ENCODE measurements at places on chromosomes 2 and 18.
A peak's percentile ranks its signal among the peaks of the same experiment; 100 is the strongest.

DNA sequence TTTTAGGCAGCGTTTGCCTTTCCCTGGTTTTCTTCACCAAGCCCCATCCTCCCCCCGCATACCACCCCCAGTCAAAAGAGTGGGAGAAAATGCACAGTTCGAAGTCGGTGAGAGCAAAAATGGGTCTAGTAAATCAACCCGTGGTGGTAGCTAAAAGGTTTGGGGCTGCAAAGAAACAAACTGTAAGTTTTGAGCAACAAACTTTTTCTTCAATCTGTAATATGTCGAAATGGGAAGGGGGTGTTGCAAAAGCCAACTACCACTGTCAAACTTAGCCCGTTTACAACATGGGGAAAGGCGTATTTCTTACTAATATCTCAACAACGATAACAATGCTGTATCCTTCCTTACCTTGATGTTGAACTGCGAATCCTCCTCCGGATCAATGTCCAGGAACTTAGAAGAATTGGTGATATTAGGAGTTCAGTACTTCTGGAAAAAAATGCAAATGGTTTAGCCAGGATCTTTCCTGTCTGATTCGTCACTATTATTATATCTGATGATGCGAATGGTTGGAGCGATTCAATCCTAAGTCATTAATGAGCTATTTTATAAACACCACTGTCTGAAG, 2.4 kb upstream of the SATB2 start:
- no peak for DNase-seq

- DNase-seq = no peak
Observed at GRCh38 chr2:71070294-71071093, 2.0 kb downstream of the NAGK start.

GRCh38 chr2:11203480-11203879, 48.2 kb downstream of the SLC66A3 start:
- DNase-seq = no peak

- DNase-seq = no peak
Observed at GRCh38 chr18:64119916-64120315, 29.0 kb downstream of the LINC00305 start.

DNA sequence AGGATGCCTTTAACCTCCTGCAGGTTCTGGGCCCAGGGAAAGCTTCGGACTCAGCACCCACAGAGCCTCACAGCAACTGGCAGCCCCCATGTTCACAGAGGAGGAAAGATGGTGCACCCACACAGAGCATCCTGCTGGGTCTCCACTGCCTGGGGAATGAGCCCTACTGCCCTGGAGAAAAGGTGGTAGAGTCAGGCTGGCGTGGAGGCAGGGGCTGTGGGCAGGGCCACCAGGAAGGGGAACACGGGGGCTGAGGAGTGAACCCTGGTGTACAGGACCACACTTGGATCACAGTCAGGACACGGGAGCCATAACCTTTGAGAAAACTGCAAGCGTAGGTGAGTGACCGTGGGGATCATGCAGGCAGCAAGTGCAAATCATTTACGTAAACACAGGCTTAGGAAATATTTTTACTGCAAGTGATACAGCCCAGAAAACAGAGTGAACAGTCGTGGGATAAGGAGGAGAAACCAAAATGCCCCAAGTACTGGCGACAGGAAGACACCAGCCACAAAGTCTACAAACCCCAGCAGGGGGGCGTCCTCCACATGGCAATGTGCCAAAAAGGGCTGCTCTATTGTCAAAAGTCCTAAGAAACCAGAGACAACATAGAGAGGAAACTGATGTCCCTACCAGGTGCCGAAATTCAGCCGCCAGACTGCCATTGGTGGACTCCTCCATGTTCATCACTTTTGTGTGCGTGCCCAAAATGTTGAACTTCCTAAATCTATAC, 27.6 kb downstream of the STAT1 start:
- DNase-seq = no peak

- no peak for DNase-seq
Observed at GRCh38 chr2:200732866-200733265, 78.8 kb upstream of the BZW1 start.

DNA sequence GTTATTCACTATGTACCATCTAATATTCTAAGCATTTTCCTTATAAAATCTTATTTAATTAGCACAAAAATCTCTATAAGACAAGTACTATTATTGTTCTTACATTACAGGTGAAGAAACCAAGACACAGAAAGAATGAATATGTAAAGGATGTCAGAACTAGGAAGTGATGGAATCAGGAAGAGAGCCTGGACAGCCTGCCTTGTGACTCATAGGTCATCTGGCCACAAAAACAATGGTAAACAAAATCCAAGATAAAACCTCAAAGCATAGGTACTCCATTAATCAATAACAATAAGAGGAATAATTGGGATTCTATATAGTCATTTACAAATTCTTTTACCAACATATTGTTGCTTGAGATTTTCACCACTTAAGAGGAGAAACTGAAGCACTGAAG, 505.4 kb upstream of the PIK3C3 start:
- DNase-seq = no peak

GRCh38 chr2:121736140-121736461, 574 bp downstream of the NIFK start:
- DNase-seq = no peak

GRCh38 chr2:46563186-46563585, 83.8 kb downstream of the TMEM247 start:
- DNase-seq = no peak

DNA sequence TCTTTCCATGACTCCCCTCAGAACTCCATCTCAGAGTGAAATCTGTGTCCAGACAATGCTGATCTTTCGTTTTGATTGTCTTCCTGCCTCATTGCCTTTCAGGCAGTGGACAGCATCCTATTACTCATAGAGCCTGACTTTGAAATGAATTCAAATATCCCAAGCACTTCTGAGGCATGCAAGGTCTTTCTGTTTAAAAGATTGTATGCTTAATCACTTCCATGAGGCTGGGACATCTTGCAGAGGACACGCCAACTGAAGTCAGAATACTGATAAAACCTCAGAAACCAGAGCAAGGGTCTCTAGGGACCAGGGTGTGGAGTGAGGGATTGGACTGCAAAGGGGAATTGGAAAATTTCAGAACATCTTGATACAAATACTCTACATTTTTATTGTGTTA, 836.5 kb upstream of the ID2 start:
- DNase-seq = peak; percentile 31

- DNase-seq = no peak
Observed at GRCh38 chr2:47072728-47073191, 82.3 kb downstream of the STPG4 start.

- DNase-seq = no peak
Observed at GRCh38 chr2:36707050-36707449, 10.5 kb downstream of the VIT start.

- no peak for DNase-seq
Observed at GRCh38 chr2:17058772-17059402, 393.3 kb upstream of the CYRIA start.
